NCI-H345 (cell line): ENCODE measurements at places on chromosomes 2 and 18.

DNA sequence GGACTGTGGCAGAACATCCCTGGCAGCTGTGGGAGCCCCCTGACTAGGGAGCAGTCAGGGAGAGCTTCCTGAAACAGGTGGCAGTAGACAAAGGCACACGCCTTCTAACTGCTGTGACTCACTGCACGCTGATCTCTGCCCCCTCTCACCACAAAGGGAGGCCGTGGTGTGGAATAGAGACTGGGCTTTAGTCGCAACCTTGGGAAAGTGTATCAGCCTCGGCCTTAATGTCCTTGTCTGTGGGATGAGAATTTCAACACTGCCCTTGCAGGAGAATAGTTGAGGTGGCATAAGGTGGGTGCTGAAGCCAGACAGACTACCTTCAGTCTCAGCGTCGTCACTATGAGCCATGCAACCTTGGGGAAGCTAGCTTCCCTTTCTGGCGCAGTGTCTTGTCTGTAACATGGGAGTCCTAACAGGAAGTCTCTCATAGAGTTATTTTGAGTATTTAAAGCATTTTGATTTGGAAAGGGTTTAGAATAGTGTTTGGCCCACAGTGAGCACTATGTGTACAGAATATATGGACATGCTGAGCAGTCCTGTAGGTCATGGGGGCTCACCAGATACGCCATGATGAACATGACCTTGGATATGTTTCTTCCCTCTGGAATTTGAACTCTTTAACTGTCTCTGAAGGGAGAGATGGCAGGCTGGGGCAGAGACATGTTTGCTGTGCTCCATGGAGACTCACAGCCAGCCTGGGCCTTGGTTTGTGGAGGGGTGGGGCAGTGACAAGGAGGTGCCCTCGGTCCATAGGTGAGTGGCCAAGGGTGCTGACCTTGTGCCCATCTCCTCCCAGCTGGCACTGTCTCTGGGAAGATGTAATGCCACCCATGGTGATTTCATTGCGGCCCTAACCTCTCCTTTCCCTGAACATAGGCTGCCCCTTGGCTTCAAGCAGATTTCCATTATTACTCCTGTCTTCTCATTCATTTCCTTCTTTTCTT lies 29.5 kb upstream of the SMAD7 start:
- DNase-seq: no peak

DNA sequence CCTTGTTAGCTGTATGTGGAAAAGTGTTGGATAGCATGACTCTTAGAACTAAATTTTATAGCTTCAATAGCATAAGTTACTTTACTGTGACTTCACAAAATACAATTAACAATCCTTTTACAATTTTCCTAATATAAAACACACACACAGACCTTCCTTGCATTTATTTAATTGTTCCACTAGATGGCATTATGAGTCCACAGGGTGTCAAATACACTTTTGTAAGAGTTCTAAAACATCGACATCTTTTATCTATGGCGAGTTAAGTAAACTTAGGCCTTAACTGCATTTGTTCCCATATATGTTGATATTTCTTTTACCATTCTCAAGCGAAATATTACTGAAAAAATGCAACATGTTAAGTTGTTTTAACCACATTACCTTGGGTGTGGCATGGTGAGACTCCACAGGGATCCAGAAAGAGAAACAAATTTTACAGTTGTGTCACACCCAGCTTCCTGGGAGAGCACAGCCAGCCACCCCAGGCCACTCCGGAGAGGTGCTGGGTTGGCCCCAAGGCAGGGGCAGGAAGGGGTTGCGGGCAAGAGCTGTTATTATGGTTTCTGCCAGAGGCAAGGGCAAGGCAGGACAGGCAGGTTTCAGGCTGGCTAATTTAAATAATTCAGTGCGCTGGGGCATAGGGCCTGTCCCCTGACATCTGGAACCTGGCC lies 312.4 kb upstream of the MC4R start:
- DNase-seq: peak; percentile 34

DNA sequence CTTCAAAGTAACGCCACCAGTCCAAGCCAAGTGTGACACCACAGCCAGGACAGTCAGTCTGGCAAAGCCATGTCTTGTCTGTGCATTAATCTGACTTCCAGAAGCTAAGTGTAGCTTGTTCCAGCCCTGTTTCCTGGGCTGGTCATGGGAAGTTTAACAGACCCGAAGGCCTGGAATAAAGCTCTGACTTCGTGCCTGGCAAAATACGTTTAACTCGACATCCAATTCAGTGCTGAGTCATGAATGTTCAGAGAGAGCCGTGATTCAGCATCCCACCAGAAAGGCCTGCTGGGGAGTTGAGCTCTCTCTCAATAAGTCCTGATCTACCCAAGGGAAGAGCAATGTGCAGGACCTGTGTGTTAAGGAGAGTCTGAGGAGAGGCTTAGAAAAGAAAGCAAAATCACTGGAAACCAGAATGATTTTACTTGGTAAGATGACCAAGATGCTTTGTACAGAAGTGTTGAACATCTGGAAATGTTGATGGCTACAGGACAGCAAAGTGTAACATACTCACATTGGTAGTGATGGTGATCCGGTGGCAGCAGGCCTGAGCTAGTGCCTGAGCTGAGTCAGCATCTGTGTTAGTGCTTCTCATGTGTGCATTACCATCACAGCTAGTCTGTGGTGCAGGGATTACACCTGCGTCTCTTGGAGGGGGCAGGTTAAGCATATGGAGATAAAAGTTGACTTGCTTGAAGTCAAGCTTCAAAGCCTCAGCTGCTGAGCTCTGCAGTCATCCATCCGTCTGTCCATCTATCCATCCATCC lies 743.7 kb upstream of the HS6ST1 start:
- no peak for DNase-seq

DNA sequence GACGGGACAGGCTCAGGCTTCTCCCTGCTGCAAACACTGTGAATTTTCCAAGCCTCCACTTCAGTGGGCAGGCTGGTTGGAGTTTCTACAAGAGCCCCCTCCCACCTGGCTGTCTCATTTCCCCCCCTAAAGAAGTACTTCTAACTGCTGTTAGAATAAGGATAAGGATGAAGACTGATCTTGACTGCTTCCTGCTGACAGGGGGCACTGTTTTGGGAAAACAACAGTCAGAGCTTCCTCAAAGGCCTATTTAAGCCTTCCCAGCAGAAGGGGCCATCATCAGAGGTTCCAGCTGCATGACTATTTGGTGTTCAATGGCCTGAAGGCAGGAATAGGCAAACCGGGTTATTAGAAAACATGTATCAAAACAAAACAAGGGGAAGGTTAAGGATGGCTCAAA lies 1162.8 kb downstream of the DSC3 start:
- no peak for DNase-seq

DNA sequence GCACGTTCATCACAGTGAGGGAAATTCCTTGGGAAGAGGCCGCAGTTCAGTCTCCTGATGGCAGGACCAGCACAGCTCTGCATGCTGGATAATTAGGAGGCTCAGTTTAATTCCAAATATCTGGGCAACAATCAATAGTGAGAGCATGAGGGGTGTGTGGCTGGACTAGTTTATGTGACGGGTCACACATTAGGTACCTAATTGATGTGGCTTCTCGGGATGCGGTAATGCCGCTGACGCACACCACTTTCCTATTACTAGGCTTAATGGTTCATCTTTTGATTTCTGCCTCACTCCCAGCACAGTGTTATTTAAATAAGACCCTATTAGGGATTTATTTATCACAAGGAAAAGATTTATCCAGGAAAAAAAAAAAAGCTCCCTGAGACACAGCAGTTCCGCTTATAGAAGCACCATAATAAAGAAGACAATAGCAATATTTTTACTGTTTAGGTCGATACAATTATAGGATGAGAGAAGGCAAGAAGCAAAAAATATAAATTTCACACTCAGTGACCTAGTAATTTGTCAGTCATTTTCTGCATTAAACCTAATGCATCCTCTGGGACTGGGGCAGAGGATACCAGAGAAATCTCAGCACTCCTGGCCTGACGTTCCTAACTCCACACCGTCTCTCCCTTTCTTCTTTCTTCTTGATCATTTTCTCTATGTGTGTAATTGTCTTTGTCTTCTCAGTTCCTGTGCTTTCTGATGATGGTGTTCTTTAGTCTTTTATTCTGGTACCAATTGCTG lies 264.7 kb upstream of the SLC14A2 start:
- DNase-seq: no peak

- DNase-seq: peak; percentile 37
Observed at GRCh38 chr2:67899187-67899586, 163.6 kb downstream of the C1D start.

DNA sequence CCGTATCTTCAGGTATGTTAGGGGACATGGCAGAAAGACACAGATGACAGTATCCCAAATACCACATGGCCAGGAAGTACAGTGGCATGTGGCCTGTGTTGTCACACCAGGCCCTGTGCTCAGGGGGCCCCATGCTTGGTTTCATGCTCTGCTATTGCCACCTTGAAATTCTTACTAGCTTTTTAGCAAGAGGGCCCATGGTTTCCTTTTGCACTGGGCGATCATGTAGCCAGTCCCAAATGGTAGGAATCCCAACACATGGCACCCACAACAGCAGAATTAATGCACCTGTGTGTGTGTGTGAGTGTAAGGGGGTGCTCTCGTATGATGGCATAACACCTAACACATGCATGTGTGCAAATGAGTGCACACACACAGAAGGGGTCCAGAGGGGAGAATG lies 39.2 kb downstream of the MYO7B start:
- no peak for DNase-seq

GRCh38 chr2:138536302-138536701 lies 34.7 kb downstream of the SPOPL start:
- DNase-seq: no peak

DNA sequence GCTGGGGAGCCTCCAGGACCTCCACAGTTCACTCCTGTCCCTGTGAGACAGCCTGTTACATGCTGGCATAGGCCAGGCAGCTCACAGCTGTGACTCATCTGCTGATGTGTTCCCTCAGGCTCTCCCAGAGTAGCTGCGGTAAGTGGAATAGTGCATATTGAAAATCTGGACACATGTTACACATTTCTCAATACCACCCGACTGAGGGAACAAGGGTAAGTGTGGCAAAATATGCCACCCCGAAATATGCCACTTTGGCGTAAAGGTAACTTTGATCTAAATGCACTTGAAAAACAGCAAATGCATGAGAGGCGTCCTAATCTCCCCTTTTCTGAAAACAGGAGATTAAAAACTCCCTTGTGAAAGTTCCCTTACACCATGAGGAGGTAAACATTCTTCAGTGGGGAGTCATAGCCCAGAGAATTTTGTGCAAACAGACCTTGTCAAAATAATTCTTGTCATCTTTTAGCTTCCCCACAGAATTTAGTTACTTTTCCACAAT lies 557.9 kb downstream of the CCDC85A start:
- DNase-seq: no peak

DNA sequence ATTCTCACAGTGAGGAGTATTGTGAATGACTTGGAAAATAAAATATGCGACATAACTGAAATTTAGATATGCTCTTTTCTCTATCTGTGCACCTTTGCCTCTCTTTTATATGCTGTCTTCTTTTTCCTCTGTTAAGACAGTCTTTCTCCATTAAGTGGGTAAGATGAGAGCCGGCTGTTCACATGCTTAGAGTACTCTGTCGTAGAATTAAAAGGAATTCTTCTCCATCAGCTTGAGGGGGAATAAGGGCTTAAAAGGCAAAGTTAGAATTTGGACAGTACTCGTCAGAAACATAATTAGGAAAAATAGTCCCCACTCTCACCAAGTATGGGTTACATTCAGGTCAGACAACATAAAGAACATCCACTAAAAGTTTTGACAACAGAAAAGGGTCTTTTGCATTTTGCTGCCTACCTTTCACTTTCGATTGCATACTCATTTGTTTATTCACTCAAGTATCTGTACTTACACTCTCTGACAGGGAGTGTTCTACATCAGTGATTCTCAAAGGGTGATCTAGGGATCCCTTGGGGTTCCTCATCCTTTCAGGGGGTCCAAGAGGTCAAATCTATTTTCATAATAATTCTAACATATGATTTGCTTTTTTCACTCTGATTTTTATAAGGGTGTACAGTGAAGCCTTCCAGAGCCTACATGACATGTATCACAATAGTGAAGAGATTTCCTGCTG lies 48.0 kb downstream of the ARHGAP15 start:
- peak; percentile 44 for DNase-seq

- no peak for DNase-seq
Observed at GRCh38 chr2:46798041-46798440, 117.6 kb downstream of the MCFD2 start.

GRCh38 chr2:30201990-30202389 lies 29.3 kb upstream of the LBH start:
- no peak for DNase-seq
